Bronchus fibroblast of lung (primary cell): ENCODE measurements at places on chromosomes 6 and 20. TPM values are rescaled to one million over a fixed set of nuclear protein-coding genes. Genes with fewer than 3 reads are reported as not detected.

The SPEF1 gene
- 0.15 and 0.17 TPM in 2 replicates for total RNA-seq

The LY6G6C gene
- total RNA-seq = not detected in 2 replicates

The NELFE gene
- total RNA-seq = 142 and 144 TPM in 2 replicates

The RIPPLY2 gene
- 0.74 TPM in 1 of 2 replicates, not detected in the other for total RNA-seq

The NMBR gene
- total RNA-seq = 0.15 TPM in 1 of 2 replicates, not detected in the other

The SLC26A8 gene
- total RNA-seq = not detected in 2 replicates

The FAM184A gene
- total RNA-seq = 0.17 and 0.45 TPM in 2 replicates

The PNPLA1 gene
- not detected in 2 replicates for total RNA-seq

The CDSN gene
- total RNA-seq = not detected in 2 replicates

The MRPL18 gene
- total RNA-seq = 91.5 and 102 TPM in 2 replicates

The LTA gene
- total RNA-seq = not detected in 2 replicates

The SNX9 gene
- total RNA-seq = 29.1 TPM in 2 replicates

The ISM1 gene
- under 0.01 and 0.15 TPM in 2 replicates for total RNA-seq

The LINC00237 gene
- not detected in 2 replicates for total RNA-seq

The SLC25A27 gene
- 2.4 TPM in 2 replicates for total RNA-seq

The MUC22 gene
- total RNA-seq = not detected in 2 replicates

The RAD21L1 gene
- not detected in 2 replicates for total RNA-seq

The DEF6 gene
- total RNA-seq = 3.0 and 4.0 TPM in 2 replicates

The EDN1 gene
- total RNA-seq = 0.15 and 0.17 TPM in 2 replicates

The RHAG gene
- total RNA-seq = not detected in 2 replicates

The PGC gene
- total RNA-seq = not detected in 2 replicates

The ARMH2 gene
- total RNA-seq = not detected in 2 replicates

The OR2H2 gene
- not detected in 2 replicates for total RNA-seq

The ALDH8A1 gene
- 0.15 and 0.17 TPM in 2 replicates for total RNA-seq

The ZC3H12D gene
- under 0.01 and 0.17 TPM in 2 replicates for total RNA-seq

The ACTL10 gene
- total RNA-seq = 2.0 and 2.1 TPM in 2 replicates

The LY6G6D gene
- not detected in 2 replicates for total RNA-seq

The POPDC3 gene
- total RNA-seq = 5.5 and 7.7 TPM in 2 replicates

The DNMT3B gene
- 3.0 and 4.0 TPM in 2 replicates for total RNA-seq

The EEF1A2 gene
- total RNA-seq = 0.30 and 0.67 TPM in 2 replicates

The CD2AP gene
- total RNA-seq = 5.8 and 7.9 TPM in 2 replicates

The FABP7 gene
- total RNA-seq = not detected in 2 replicates

The HRH3 gene
- total RNA-seq = not detected in 2 replicates

The ADGRG6 gene
- 6.8 and 7.9 TPM in 2 replicates for total RNA-seq

The ID4 gene
- total RNA-seq = 0.89 and 1.0 TPM in 2 replicates

The NDUFAF5 gene
- total RNA-seq = 14.3 and 18.3 TPM in 2 replicates
